ENCODE measurements at places on chromosomes 7 and 10.

GRCh38 chr7:18262058-18262457 lies 233.5 kb upstream of the HDAC9 start:
- no peak for DNase-seq

DNA sequence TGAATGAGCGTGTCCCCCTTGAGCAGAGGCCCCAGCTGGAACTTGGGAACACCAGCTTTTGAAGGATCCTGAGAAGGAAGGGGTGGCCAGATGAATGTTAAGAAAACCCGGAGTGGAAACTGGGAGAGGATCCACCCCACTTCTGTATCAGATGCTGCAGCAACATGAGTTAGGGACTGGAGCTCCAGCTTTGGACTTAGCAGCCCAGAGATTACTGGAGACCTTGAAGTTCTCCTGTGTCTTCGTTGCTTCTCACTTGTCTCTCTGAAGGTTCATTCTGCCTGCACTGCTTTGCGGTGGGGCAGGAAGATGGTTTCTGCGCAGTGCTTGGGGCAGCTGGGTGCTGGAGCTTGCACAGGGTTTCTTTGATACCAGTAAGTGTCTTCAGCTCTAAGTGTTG lies 9.3 kb downstream of the TMEM248 start:
- no peak for DNase-seq

DNA sequence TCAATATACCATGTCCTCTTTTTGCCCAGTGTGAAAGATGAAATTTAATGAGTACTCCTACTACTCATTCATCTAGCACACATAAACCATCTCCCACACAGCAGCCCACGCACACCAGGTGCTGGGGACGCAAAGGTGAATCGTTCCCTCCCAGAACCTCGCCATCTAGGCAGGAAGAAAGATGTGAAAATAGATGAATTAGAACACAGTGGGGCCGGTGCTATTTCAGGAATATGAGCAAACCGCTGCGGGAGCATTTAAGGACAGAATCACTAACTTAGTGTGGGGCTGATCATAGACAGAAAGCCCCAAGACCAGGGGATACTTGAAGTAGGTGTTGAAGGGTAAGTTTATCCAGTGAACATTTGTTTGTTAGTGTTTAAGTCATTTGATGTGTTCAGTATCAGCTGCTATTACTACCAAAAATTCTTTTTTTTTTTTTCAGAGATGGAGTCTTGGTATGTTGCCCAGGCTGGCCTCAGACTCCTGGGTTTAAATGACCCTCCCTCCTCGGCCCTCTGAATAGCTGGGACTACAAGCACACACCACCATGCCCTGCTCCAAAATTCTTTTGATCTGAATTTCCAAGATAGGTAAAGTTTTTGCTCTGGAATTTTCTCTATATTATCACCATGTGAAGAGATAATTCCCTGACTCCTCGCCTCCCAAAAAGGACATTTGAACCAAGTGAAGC lies 48.8 kb downstream of the CPXM2 start:
- no peak for DNase-seq

DNA sequence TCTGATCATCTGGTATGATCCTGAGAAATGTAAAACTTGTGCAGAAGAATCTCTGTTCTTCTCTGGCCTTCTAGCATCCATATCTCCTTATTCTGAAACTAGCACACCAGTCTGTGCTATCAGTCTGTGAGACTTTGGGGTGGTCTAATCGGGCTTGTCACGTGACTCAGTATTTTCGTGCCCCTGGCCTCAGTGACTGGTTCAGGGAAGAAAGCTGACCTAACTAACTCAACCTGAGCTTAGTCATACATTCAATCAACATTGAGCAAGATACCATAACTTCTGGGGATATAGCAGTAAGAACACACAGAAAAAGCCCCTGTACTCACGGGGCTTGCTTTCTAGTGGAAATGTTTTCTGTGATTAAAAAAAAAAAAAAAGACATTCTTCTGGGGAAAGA lies 109.3 kb downstream of the DKK1 start:
- DNase-seq = no peak

DNA sequence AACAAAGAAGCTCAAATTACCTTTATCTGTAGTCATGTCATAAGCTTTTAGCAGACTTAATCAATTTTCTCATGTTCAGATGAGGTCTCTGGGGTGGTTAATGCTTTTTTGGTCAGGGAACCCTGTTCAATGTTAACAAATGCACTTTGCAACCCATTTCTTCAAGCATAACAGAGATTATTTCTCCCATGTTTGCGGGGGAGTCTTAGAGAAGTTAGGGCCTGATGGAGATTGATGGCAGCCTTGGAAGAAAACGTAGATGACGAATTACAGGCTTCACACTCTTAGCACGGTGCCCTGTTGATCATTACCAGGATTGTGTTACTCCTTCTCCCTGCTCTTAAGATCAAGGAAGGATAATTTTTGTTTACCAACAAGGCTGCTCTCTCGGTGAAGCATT lies 76.4 kb downstream of the AGMO start:
- no peak for DNase-seq

- DNase-seq = no peak
Observed at GRCh38 chr10:82256275-82256674, 381.3 kb downstream of the NRG3 start.

DNA sequence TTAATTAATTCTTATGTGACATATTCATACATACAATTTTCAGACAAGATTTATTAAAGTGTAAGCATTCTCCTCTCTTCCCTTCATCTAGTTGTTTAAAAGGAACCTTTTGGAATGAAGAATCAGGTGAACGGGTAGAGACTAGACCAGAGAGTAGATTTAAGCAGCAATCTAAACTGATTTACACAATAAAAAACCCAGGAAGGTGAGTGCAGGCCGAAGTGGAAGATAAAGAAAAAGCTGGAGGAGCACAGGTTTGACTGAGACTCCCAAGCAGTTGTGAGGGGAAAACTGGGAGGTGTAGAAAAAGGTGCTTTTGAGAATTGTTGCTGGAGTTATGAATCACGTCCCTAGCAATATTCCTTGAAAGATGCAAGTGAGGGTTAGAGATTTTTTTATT lies 601.1 kb downstream of the SORCS1 start:
- DNase-seq = no peak

DNA sequence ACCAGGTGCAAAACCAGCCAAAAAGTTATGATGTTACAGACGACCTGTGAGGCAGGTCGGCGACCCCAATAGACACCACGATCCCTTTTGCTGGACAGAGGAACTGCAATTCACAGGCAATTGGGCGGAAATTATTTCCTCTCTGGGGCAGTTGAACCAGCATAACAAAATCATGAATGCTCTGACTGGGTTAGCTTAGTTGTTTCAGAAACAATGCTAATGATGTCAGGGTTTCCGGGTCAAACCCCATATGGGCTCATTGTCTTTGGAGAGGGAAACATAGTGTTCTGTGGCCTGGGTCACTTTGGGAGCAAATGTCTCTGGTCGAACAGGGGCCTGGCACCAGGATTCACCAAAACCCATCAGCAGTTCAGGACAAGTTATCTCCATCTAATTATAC lies 669.1 kb upstream of the NRP1 start:
- no peak for DNase-seq

DNA sequence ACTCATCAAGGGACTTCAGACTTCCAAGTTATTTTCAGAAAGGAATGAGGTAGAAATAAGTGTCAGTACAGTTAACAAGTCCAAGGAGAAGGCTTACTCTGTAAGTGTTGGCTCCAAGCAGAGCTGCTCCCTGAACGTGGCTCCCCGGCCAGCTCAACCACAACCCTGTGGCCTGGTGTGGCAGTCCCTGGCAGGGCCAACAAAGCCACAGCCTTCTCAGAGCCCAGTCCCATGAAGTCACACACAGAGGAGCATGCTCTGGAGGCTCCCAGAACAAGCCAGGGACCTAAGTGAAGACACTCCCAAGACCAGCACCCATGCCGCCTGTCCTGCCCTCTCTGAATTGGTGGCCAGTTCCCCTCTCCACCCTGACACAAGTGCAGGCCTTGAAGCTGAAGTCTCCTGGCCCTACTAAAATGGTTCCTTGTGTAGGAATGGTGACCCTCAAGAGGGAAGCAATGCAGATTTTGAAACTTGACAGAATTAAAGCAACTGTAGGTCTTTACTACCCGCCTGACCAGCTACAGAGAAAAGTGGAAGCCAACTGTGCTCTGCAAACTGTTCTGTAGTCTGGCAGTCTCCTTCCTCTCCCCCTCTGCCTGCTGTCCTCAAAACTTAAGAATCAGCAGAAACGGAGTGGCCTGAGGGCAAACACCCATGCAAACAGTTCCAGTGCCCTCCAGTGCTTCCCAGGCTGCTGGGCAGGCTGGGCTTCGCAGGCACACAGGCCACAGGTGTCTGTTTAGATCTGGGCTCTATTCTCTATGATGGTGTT lies 51.1 kb downstream of the NOD1 start:
- DNase-seq = no peak

GRCh38 chr10:15227611-15228372 lies 59.3 kb upstream of the NMT2 start:
- DNase-seq = no peak

DNA sequence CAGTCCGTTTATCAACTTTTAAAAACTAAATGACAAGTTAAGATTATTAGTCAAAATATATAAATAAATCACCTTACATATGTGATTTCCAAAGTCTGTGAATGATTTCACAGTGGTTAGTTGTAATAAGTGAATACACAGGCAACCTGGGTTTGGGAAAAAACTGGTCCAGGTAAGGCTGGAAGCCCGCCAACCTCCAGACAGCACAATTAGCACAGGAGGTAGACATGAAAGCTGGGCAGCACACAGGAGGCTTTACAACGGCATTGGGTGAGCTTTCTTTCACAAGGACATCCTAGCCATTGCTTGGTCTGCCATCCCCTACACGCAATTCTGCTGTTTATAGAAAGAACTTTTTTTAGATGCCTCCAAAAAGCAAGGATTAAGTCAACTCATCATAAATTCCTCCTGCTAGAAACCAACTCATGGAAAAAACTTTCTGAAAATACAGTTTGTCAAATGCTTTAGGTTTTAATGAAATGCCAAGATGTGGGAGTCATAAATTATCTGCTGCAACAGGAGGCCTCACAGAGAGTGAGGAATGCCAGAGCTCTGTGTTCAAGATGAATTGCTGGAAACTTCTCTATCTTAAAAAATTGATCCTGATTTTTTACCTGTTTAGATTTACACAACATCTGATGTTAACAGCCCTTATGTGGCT lies 346.8 kb upstream of the NFE2L3 start:
- no peak for DNase-seq

- no peak for DNase-seq
Observed at GRCh38 chr7:106678795-106679152, 17.8 kb upstream of the CCDC71L start.

DNA sequence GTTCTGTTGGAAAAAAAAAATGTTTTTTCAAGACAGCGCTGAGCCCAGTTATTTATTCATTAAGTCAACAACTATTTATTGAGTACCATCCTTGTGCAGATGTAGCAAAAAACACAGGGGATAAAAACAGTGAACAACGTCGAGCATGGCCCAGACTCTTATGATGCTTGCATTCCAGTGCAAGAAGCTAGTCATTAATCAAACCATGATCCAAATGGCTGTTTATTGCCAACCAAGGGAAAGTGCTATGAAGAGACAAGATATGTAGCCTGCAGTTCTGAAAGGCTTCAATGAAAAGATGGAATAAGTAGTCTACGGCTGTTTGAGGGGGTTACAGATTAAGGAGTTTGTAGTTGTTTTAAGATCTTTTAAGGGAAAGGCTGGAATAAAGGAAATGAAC lies 262.3 kb downstream of the NEBL start:
- DNase-seq = no peak

Measured in CD4-positive, alpha-beta T cell treated with Interleukin-4 for 4 hours (primary cell).